Karpas-422 (cell line): ENCODE measurements at places on chromosomes 5 and 9.

DNA sequence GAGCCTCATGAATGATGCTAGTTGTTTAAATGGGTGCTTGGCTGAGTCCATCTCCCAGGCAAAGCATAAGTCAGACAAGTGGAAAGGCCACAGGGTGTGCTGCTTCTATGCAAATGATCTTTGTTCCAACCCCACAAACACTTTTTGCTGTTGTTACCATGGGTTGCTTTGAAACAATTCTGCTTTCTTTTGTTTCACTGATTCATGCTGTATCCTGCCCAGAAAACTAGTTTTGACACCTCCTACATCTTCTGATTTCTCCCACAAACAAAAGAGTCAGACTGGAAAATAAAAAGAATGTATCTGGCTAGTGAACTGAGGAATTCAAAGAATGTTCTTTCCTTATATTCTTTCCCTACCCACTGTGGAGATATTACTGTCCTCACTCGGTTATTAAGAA, 298.6 kb downstream of the DIRAS2 start:
- DNase-seq, result no peak

- no peak for DNase-seq
Observed at GRCh38 chr9:132783006-132783405, 95.1 kb downstream of the AK8 start.

DNA sequence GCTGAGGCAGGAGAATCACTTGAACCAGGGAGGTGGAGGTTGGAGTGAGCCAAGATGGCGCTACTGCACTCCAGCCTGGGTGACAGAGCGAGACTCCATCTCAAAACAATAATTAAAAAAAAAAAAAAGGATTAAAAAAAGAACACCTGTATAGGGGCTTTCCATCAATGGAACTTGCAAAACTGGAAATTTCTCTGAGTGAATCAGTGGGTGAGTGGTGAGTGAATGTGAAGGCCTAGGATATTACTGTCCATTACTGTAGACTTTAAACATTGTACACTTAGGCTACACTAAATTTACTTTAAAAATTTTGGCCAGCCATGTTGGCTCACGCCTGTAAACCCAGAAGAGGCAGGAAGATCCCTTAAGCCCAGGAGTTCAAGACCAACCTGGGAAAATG, 5.7 kb upstream of the RARS1 start:
- no peak for DNase-seq

DNA sequence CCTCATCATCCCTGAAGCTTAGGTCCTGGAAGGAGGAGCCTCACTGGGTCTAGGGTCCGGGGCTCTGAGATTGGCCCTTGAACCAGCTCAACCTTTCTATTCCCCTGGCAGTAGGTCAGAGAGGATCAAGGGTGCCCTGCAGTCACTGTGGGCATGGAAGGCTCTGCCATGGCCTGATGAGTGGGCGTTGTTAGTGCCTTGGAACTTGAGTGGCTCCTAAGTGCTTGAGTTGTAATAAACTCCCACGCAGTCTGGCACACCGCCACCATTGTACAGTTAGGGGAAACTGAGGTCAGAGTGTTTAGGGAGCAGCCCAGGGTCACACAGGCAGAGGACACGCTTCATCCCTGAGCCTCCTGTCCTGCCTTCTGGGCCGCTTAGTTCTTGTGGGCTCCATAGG, 10.4 kb upstream of the SYNPO start:
- DNase-seq, result no peak

DNA sequence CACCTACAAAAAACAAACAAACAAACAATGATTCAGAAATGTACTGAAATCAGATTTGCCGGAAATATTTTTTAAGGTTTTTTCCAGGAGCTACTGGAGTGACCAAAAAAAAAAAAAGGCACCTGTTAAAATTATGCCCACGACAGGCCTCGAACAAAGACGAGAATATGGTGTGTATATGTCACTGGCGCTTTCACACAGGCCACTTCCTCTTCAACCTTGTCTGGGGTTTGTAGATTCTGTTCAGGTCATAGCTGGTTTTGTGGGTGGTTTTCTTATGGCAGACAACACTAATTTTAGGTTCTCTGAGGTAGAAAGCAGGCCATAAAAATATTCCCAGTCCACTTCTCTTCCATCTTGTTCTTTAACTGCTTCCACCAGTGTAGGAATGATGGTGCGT, 7.0 kb downstream of the NDUFB6 start:
- no peak for DNase-seq

DNA sequence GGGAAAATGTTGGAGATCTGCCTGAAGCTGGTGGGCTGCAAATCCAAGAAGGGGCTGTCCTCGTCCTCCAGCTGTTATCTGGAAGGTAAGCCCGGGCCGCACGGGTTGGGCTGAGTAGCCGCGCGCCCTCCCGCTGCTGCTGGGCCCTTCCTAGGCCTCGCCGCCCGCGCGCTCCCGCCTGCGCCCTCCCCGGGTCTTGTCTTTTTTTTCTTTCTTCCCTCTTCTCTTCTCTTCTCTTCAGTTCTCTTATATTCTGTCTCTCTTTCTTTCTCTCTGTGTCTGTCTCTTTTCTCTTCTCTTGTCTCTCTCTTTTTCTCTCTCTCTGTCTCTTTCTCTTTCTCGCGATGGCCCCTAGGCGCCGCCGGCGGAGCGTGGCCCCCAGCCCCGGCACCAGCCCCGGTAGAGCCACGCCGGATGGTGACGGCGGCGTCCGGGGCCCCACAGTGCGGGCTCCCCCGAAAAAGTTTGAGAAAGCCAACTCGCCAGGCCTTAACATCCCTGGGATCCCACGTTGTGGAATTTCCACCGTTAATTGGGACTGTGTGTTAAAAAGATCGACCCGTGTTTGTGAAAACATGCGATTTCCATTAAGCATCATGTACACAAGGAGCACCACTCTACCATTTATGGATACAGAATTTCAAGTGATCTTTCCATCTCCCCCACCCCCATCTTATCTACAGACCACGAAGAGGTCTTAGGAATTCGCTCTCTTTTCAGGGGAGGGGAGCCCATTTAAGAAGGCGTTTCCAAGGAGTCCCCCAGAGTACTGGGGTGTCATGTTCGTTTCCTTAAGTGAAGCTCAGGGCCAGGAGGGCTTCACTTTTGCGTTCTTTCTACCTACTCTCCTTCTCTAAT, 616 bp downstream of the ABL1 start:
- DNase-seq, result peak; percentile 61
